ENCODE measurements at places on chromosomes 1 and 21.

- no peak for DNase-seq
Measured at GRCh38 chr1:23837908-23838307, 12.7 kb upstream of the HMGCL start.

- peak; percentile 24 for DNase-seq
Measured at GRCh38 chr1:226001963-226002666, 3.0 kb upstream of the SDE2 start.

DNA sequence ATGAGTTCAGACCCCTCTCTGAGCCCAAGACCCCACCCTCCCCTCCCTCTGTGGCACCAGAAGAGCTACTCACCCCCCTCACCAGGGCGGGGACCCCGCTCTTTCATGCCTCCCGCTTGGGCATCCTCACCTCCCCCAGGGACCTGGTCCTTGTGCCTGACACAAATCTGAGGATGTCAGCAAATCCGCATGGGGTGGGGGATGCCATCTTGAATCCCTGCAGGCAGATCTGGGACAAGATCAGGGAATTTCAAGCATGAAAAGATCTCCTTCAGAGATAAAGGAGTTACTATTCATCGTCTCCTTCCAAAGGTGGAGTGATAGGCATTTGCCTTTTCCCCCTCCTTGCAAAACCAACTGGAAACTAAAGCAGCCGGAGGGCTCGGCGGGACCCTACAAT is 81.1 kb downstream of the DISP3 start:
- DNase-seq: no peak

DNA sequence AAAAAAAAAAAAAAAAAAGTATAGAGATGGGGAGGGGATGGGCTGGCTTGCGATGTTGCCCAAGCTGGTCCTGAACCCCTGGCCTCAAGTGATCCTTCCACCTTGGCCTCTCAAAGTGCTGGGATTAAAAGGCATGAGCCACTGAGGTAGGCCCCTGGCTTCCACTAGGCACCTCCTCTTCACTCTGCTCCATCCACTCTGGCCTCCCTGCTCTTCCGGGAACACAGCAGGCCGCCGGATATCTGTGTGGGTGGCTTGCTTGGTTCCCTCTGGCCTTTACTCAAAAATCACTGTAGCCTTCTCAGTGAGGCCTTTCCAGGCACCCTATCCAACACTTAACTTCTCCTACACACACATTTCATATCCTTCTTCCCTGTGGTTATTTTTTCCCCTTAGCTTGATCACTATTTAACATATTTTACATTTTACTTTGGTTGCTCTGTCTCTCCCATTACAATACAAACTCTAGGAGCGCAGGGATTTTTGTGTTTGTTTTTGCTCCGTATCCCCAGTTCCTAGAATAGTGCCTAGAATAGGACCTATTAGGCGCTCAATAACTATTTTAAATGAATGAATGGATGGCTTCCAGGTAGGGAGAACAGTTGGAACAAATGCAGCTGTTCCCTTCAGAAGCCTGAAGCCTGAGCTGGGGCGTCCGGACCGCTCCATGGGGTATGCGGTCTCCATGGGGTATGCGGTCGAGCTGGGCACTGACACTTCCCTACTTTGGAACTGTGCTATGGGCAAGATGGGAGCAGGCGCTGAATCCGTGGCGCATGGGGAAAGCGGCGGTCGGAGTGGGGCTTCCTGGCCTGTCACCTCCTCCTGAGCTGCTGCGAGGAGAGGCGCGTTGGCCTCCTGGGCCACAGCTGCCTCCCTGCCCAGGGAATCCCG is 46.7 kb downstream of the H3-3A start:
- no peak for DNase-seq

DNA sequence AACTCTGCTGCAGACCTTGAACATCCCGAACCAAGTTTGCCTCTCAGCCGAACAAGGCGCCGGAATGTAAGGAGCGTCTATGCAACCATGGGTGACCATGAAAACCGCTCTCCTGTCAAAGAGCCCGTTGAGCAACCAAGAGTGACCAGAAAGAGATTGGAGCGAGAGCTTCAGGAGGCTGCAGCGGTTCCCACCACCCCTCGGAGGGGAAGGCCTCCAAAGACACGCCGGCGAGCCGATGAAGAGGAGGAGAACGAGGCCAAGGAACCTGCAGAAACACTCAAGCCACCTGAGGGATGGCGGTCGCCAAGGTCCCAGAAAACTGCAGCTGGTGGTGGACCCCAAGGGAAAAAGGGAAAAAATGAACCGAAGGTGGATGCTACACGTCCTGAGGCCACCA is 44.0 kb downstream of the ZBTB17 start:
- DNase-seq: no peak

DNA sequence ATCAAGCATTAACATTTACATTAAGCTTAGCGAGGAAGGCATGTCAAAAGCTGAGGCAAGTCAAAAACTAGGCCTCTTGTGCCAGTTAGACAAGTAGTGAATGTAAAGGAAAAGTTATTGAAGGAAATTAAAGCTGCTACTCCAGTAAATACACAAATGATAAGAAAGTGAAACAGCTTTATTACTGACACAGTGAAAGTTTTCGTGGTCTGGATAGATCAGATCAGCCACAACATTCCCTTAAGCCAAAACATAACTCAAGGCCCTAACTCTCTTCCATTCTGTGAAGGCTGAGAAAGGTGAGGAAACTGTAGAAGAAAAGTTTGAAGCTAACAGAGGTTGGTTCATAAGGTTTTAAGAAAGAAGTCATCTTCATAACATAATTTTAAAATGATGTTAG is 131.9 kb downstream of the VAV3 start:
- DNase-seq: no peak

- DNase-seq: peak; percentile 73
Measured at GRCh38 chr1:156096640-156097391, 14.6 kb upstream of the MEX3A start.

- DNase-seq: no peak
Measured at GRCh38 chr1:110057963-110058518, 12.4 kb downstream of the ALX3 start.

GRCh38 chr1:247387096-247387495 is 28.9 kb upstream of the NLRP3 start:
- no peak for DNase-seq

DNA sequence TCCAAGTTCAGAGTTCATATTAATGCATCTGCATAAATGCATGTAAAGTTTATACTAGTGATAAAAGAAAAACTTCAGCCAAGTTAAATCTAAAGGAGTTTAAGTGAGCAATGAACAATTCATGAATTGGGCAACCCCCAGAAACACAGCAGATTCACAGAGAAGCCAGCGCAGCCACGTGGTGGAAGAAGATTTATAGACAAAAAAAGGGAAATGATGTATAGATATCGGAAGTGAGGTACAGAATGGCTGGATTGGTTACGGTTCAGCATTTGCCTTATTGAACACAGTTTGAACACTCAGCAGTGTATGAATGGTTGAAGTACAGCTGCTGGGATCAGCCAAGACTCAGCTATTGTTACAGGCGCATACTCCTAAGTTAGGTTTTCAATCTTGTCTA is 5.7 kb downstream of the AK5 start:
- DNase-seq: no peak

DNA sequence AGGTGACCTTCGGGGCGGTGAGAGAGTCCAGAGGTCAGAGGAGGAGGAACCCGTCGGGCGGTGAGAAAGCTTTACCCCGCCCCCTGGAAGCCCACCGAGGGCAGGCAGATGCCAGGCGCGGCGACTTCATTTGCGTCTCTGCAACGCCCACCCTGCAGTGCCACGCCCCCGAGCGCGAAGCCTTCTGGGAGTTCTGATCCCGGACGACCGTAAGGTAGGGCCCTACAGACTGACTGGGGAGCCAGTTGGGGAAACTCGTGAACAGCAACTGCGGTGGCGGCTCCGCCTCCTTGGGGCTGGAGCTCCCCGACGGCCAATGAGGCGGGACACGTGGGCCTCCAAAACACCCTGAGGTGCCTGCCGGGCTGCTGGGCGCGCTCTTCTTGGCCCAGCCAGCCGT is 46.0 kb upstream of the EDARADD start:
- no peak for DNase-seq

DNA sequence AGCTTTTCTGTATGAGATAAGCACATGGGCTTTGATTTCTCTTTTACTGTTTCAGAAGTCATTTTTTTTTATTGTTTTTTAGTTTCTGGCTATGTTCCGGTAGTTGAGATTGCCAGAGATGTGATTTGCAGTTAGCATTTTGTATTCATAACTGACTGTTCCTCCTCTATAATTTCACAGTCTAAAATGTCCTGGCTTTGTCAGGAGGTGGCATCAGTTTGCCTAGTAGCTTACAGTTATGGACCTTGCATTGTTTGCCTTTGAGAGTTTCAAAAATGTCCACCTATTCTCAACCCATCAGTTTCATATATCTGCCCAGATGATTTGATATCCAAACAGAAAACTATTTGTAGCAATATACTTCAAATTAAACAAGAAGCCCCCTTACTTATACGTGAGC is 39.5 kb upstream of the ST6GALNAC3 start:
- no peak for DNase-seq

- no peak for DNase-seq
Measured at GRCh38 chr1:75720820-75721219, 3.7 kb upstream of the ACADM start.

DNA sequence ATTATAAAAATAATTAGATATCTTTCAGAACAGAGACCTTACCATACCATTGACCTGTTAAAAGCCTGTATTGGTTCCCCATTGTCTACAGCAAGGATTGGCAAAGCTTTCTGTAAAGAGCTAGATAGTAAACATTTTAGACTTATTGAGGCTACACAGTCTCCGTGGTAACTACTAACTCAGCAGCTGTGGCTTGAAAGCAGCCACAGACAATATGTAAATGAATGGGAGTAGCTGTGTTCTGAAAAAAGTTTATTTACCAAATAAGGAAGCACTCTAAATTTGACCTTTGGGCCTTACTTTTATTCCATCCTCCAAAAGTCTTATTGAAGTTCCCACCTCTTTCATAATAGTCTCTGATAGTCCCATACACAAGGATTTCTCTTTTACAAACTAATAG is 39.7 kb downstream of the NUP210L start:
- no peak for DNase-seq

- DNase-seq: no peak
Measured at GRCh38 chr1:185769136-185769535, 34.9 kb downstream of the HMCN1 start.

- DNase-seq: no peak
Measured at GRCh38 chr1:20279509-20279908, 11.2 kb upstream of the VWA5B1 start.

DNA sequence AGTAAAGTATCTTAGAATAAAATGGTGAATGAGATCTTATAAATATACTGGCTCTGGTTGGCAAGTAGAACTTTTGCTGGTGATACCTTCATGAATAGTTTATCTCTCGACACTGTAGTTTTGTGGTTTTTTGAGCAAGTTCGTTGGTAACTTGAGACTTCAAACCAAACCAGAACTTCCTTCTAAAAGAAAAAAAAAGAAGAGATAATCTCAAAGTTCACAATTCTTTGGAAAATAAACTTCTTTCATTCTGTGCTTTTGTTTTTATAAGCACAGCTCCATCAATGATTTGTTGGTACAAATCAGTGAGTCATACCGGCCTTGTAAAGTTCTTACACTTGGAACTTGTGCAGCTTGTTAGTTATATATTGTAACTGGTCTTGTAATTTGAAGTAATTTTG is 2.3 kb downstream of the HIPK1 start:
- no peak for DNase-seq

- no peak for DNase-seq
Measured at GRCh38 chr1:212565571-212566305, 42.8 kb upstream of the ATF3 start.

DNA sequence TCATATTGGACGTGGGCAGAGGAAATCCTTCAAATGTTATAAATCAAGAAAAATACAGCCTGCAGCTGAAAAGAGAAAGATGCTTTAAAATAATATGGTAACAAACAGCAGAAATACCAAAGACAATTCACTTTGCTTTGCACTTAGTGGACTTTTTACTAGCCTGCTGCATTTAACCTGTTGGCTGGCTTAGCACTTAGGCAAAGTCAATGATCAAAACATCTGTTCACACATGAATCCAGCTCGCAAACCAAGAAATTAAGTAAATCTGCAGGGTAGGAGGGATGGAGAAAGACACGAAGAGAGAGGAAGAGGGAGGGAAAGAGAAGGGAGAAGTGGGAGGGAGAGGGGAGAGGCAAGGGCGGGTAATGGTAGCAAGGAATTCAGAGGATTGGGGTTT is 103.6 kb upstream of the RAB4A start:
- no peak for DNase-seq

GRCh38 chr21:29187944-29188343 is 57.5 kb downstream of the MAP3K7CL start:
- no peak for DNase-seq

- DNase-seq: no peak
Measured at GRCh38 chr1:61523893-61524605, 200.9 kb downstream of the TM2D1 start.

DNA sequence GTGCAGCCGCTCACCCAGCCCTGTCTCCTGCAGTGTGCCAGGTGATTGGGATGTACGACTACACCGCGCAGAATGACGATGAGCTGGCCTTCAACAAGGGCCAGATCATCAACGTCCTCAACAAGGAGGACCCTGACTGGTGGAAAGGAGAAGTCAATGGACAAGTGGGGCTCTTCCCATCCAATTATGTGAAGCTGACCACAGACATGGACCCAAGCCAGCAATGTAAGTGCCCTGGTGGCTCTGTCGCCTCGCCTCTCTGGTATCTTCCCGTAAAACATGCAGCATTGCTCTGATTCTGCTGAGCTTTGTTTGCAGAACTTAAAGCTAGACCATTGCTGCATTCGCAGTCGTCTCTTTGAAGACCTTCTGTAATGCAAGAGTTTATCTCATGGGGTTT is 79.2 kb downstream of the ATP5PO start:
- DNase-seq: no peak

- DNase-seq: no peak
Measured at GRCh38 chr1:179048339-179049124, 22.8 kb downstream of the FAM20B start.

- no peak for DNase-seq
Measured at GRCh38 chr1:84253036-84253435, 48.5 kb upstream of the SAMD13 start.

DNA sequence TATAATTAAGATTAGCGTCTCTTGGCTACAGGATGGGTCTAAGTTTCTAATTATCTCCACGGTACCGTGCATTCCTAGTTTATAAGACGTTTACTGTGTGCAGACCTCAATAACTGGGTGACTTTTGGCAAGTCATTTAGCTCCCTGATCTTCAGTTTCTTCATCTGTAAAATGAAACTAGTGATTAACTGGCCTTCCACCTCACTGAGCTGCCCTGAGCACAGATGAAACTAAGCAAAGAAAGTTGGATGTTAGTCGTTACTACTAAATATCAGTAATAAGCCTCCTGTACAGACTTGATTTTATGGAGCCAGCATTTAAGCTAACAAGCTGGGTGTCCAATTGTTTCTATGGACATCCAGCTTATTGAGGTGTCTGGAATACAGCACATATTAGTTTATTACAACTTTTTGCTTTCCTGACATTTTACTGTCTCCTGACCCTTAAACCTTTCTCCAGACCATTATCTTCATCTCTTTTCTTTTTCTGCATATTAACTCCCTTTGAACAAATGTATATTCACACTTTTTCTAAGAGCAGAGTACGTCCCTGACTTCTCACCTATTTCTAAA is 1.1 kb downstream of the CR2 start:
- no peak for DNase-seq

- DNase-seq: no peak
Measured at GRCh38 chr1:205962821-205963221, 19.6 kb upstream of the SLC26A9 start.

GRCh38 chr1:211932933-211933254 is 102.3 kb upstream of the LPGAT1 start:
- DNase-seq: no peak
